ENCODE measurements at places on chromosomes 16 and 17.

- no peak for DNase-seq
These were observed 32.9 kb upstream of the NPTX1 start for GRCh38 chr17:80509311-80509710.

DNA sequence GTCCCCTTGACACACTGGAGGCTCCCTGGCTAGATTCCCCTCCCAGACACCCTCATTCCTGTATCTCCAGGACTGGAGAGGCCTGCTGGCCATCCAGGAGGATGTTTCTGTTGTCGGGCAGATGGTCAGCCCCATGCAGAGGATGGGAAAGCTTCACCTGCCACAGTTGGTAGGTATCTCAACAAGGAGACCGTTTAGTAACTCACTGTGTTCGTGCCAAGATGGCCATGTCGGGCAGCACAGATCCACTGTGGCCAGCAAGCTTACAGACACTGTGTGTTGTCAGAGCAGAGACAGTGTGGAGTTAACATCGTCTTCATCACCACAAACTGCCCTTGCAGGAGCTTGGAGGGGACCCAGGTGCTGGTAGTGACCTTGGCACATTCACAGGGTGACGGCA is 390.9 kb downstream of the SEC14L1 start:
- DNase-seq = no peak

DNA sequence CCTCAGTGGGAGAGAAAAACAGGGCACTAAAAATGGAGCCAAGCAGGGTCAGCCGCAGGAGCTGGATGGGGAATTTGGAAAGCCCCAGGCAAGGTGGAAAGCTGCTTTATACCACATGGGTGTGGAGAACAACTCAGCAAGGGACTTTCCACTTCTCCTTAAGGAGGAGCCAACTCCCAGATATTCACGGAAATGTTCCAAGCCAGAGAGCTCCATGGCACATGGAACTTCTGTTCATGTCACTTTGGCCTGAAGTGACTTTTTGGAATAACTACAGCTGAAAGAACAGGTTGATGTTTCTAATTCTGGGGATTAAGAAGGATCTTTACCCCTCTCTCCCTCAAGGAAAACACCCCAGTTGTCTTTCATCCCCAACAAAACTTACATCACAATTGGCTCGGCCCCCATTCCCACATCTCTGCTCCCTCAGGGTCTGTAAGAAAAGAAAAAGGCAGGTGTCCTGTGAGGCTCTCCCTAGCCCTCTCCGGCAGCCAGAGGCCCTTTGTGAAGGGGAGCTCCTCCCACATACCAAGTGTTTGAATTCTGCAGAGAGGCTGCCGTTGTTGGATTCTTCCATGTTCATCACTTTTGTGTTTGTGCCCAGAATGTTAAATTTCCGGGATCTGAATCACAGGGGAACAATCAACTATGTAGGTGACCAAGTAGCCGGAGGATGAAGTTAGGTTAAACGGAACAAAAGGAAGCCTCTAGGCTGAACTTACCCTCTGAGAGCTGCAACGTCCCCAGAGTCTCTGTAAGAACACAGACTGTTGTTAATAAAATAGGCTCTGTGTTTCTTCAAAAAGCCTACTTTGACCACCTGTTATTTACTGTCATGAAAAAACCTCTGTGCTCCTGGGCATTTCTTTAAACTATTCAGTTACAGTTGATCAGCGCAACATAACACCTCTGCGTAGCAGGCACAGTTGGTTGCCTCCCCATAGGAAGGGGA is 41.0 kb downstream of the STAT5A start:
- DNase-seq = no peak

DNA sequence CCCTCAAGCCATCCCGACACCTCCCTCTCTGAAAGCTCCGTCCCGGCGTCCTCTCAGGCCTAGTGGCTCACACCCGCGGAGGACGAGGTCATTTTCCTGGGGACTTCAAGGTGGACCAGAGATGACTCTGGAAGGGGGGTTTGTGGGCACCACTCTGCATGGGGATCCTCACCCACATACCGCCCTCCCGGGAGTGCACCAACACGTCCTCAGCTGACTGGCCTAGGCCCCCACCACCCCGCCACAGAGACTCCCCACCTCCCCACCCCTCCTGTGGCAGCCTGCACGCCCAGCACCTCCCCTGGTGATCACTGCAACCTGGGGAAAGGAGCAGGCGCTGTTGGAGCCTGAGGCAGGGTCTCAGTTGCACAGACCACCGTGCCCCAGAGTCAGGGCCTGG is 2.4 kb upstream of the SOX8 start:
- DNase-seq = no peak

DNA sequence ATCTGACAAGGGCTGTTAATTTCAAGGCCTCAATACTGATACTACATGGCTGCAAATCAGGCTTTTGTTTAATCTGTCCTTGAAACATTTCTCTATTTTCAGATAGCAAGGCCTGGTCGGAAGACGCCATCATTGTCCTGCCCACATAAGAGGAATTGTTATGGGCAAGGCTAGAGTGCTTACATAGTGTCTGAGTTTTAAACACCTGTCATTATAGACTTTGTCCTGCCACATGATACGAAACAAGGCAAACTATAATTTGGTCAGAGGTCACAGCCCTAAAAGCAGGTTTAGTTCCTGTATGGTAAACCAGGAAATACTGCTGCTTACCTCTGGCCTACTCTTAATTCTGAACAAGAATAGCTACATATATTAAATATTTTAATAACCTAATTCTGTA is 104.4 kb downstream of the SSH2 start:
- no peak for DNase-seq

DNA sequence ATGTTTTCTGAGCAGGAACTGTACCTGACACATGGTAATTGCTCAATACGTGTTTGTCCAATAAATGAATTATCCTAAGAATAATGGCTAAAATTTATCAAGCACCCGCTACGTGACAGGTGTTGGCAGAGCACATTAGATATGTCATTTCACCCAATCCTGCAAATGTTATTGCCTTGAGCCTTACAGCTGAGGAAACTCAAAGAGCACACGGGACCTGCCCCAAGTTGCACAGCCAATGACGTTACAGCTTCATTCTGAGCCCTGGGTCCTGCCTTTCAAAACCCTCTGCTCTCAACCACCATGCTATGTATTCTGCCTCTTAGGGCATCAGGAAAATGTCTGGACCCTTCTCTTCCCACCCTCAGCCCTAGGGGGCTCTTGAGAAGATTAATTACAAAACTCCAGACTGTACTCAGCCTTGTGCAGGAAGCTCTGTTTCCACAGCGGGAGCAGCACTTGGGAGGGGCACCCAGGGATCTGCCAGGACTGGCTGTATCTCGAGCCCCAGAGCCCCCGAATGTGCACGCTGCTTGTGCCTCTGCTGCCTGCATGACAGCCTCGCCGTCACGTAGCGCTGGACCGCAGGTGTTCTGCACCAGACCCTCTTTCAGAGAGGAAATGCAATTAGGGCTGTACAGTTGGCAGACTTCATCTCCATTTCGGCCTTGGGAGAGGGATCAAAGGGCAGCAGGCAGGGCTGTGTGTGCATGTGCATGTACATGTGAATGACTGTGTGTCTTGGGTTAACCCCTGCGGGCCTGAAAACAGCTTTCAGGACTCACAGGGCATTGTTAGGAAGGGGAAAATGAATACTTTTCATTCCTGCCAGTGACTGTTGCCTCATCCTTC is 71.6 kb downstream of the GPR139 start:
- no peak for DNase-seq
